ENCODE measurements at places on chromosomes 1 and 21.

- no peak for DNase-seq
Observed at GRCh38 chr1:12080773-12081556, 17.9 kb downstream of the TNFRSF8 start.

- no peak for DNase-seq
Observed at GRCh38 chr21:27953340-27954045, 986.6 kb upstream of the ADAMTS5 start.

GRCh38 chr1:23168445-23169194 lies at the start of gene LUZP1:
TSS of gene LUZP1 (minus strand) at chr1:23168856.
- peak; percentile 82 for DNase-seq

DNA sequence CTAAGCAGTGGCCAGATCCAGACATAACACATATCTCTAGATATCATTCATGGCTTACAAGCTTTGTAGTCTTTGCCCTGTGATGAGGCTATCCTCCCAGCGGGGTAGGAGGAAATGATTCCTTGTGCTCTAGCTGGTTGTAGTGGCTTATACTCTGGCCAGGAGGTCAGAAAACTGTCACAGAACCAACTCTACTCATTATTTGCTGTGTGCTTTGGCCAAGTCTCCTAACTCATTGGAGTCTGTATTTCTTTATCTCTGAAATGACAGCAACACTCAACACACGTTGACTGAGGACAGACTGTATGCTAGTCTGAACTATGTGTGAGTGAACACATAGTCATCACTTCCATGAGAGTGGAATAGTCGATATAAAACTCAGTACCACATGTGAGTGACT lies 116.7 kb upstream of the F3 start:
- no peak for DNase-seq

GRCh38 chr1:196433000-196433399 lies 175.2 kb downstream of the KCNT2 start:
- no peak for DNase-seq

DNA sequence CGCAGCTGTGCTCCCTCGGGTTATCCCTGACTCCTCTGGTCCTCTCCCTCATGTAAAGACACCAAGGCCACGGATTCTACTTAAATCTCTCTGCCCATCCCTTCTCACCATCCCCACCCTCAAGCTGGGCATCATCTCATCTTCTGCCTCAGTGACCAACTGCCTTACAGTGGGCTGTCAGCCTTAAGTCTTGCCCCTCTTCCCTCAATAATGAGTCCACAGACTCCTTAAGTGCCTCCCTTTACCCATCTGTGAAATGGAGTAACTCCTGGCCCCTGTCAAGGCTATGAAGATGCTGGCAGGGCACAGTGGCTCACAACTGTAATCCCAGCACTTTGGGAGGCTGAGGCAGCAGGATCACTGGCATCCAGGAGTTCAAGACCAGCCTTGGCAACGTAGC lies 12.1 kb downstream of the SH3BGRL3 start:
- no peak for DNase-seq

- DNase-seq, result no peak
Observed at GRCh38 chr1:196640976-196641375, 10.9 kb upstream of the CFH start.

- DNase-seq, result no peak
Observed at GRCh38 chr1:222443566-222443965, 104.3 kb downstream of the HHIPL2 start.

- no peak for DNase-seq
Observed at GRCh38 chr1:58687516-58687915, 12.3 kb downstream of the MYSM1 start.

GRCh38 chr1:5818755-5819154 lies 173.5 kb downstream of the NPHP4 start:
- DNase-seq, result no peak

- DNase-seq, result peak; percentile 52
Observed at GRCh38 chr1:225651376-225651871, 1.5 kb downstream of the ENAH start.

- no peak for DNase-seq
Observed at GRCh38 chr1:106998431-106999002, 58.0 kb upstream of the PRMT6 start.

- no peak for DNase-seq
Observed at GRCh38 chr1:43293896-43294760, 6.7 kb upstream of the TIE1 start.

DNA sequence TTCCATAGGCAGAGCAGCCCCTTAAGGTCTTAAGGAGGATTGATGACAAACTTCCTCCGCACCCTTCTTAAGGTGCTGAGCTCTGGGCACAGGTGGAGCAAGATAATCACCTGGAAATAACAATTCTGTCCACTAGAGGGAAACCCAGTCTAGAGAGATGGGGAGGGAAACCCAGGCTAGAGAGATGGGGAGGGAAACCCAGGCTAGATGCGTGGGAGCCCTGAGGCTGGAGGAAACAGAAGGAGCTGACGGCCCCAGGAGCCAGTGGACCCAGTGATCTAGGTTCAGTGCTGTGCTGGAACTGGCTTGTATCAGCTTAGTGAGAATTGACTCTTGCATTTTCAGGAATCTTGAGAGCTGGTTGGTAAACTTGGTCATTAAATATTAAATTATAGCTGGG lies 17.8 kb upstream of the MYCL start:
- peak; percentile 85 for DNase-seq

- DNase-seq, result no peak
Observed at GRCh38 chr1:229561141-229561540, 2.6 kb upstream of the ABCB10 start.

- no peak for DNase-seq
Observed at GRCh38 chr1:212351588-212352362, 62.9 kb downstream of the PACC1 start.

DNA sequence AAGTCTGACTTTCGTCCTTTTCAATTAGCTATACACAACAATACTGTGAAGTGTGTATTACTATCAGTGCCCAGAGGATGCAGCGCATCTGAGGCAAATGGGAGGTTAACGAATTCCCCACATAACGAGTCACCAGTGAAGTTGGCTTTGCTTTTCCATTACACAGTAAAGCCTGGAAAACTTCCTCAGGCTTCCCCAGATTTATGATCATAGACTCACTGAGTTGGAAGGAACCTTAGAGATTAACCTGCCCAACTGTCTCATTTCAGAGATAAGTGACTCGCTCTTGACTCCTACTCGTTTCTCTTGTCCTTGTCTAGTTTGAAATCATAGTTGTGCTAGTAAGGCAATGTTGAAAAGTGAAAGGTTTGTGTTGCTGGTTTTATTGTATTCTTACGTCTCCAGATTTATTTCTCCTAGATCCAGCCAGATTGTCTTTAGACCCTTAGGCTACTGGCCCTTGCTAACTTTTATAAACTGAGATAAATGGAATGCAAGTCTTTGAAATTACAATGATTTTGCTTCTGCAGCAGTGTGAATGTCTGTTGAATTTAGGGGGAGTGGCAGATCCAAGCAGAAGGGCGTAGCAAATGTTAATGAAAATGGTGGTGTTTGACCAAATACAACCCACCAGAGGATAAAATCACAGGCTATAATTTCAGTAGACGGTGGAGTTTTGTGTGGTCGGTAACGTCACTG lies 17.3 kb downstream of the S1PR1 start:
- DNase-seq, result no peak

- no peak for DNase-seq
Observed at GRCh38 chr1:24206516-24207394, 19.7 kb upstream of the IFNLR1 start.

GRCh38 chr1:88892357-88892877 lies 1.1 kb upstream of the GTF2B start:
- peak; percentile 88 for DNase-seq

DNA sequence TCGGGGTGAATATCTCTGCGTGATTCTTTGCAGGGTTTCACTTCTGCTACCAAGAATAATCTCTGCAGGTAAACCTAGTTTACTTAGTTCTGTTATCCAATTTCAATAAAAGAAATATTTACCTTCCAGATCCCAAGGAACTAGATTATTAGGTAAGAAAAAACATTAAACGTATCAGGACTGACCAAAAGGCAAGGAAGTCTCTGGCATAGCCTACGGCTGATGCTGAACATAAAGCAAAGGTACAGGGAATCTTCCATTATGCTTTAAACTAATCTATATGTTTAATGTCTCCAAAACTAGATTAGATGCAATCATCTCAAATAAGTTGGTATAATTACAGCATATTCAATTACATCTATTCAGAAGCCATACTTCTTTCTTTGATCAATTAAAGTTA lies 168.9 kb downstream of the KCNK2 start:
- no peak for DNase-seq

DNA sequence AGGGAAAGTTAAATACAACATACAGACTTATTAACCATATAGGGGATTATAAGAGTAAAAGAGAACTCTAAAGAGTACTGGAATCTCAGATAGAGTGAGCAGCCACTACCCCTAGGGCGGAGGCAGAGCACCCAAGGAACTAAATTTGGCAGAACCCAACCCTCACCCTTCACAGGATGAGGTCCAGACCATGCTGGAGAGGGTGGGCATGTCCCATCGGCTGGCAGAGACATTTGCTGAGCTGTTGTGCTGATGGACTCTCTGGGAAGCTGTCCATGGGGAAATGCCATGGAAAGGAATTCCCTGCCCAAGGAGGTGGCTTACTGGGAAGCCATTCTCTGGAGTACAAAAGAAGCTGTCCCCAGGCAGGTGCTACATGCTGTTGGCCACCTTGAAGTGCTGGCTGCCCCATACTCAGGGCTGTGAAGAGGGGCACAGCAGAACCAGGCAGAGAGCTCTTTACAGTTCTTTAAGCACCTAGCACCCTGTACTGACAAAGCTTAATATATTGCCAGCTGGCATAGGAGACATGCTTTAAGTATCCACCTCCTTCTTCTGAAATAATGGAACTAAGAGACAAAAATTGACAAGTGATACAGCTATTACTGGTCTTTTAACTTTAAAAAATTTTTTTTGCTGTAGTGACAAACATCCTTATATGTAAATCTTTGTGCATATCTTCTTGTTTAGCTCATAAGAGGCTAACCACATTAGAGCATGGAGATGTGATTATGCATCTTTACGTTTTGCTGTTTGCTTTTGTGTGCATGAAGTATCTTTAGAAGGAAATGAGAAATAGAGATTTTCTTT lies 29.6 kb downstream of the TSNAX start:
- DNase-seq, result no peak

DNA sequence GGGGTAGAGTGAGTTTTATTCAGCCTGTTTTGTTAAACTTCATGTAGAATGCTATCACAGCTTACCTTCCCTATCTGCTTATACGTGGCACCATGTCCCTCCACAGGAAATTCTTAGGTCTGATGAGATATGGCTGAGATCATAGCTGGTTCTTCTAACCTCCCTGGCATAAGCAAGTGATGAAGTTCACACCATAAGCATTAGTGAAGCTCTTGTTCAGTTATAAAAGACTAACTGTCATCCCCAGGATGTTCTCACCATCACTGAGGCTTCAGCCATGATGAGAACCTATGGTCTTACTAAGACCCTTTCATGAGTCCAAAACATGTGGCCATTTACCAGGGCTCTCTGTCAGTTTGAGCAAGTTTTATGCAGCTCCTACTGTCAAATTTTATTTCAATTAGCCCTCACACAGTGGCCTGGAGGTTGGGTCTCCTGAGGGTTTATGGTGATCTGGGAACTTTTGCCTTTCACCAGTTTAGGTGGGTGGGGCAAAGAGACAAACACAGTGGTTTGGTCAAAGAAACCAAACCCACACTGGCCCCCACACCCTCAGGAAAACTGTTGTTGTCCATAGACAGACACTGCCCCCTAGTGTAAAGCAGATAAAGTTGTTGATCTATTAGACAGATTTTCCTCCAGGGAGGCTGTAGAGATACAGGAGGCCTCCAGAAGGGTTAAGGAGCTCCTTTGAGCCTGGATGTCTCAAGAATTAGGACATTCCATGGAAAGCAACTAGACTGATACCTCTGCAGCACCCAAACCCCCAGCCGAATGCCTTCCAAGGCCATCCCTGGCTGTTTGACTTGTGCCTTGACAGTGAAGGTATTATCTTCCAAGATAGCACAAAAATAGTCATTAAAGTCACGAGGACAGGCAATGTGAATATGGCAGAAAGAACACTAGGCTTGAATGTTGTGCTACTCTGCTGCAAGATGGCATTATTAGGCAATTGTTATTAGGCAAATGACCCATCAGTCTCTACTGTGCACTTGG lies 5.0 kb downstream of the SLC22A15 start:
- DNase-seq, result peak; percentile 36

DNA sequence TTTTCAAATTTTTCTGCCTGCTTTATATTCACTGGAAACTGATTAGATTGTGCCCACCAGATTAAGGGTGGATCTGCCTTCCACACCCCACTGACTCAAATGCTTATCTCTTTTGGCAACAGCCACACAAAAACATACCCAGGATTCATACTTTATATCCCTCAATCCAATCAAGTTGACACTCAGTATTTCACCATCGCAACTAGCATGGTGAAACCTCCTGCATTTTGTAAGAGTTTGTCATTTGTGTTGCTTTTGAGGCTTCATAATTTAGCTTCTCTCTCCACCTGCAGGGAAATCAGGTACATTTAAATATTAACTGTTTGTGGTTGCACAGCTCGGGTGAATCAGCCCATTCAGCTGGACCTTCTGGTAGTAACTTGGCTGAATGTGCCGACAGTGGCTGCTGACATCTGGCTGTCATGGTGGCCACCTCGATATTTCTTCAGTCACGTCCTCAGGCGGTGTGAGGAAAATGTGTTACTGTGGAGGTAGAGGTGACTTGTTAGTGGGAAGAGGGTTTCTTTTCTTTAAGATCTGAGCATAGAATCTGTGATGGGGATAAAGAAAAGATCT lies 224.0 kb downstream of the PTBP2 start:
- DNase-seq, result no peak

- DNase-seq, result peak; percentile 45
Observed at GRCh38 chr1:214439352-214440119, 111.9 kb downstream of the PTPN14 start.

- no peak for DNase-seq
Observed at GRCh38 chr1:13619909-13620308, 36.3 kb downstream of the PDPN start.

GRCh38 chr1:242425232-242425631 lies 99.3 kb downstream of the PLD5 start:
- no peak for DNase-seq

- peak; percentile 56 for DNase-seq
Observed at GRCh38 chr1:43414634-43415223, 25.0 kb downstream of the SZT2 start.

DNA sequence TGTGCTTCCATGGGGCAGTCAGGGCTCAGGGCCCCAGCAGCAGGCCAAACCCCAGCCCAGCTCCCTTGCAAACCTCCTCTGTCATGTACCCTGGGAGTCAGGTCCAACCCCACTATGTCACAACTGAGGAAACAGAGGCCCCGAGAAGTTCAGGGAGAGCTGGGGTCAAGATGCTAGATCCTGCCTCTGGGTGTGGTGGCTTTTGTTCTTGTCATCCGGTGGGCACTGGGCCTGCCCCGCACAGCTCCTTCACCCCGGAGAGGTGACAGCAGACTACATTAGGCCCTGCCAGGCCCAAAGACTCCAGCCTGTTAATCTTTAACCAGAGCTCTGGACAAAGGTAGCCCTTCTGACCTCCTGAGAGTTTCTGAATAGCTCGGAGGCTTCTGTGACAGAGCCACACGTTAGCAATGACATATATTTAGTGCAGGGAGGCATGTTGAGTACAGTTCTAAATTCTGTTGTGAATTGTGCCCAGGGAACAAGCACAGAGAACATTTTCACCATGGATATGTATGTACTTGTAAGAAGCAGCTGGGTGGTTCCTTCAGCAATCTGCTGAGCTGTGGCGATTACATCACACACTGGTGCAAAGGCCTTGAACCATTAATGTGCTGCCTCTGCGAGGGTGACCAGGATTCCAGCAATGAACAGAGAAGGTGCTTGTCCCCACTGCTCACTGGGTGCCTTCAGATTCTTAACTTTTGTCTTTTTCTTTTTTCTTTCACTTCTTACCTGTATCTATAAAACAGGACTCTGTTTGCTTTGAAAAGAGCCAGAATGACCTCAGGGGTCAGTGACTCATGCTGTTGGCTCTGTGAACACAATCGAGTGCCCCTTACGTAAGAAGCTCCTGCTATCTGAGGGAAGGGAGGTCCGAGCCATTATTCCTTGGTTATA lies 102.8 kb downstream of the RHOU start:
- DNase-seq, result no peak
